ENCODE measurements at places on chromosomes 5 and 9. TPM values are rescaled to one million over a fixed set of nuclear protein-coding genes. Genes with fewer than 3 reads are reported as not detected.
A peak's percentile ranks its signal among the peaks of the same experiment; 100 is the strongest.

Gene SLIT3
- 1.7 TPM for total RNA-seq

- peak; percentile 5 for DNase-seq
Observed at GRCh38 chr9:107615321-107615720, 125.8 kb upstream of the KLF4 start.

Gene INSYN2B
- not detected for total RNA-seq

DNA sequence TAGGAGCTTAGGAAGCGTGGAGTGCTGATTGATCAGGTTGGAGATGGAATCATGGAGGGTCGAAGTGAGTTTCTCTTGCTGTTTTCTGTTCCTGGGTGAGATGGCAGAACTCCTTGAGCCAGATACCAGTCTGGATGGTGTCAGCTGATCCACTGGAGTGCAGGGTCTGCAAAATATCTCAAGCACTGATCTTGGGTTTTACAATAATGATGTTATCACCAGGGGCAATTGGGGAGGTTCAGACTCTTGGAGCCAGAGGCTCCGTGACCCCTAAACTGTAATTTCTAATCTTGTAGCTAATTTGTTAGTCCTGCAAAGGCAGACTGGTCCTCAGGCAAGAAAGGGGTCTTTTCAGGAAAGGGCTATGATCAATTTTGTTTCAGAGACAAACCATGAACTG lies 80.0 kb upstream of the NIPAL4 start:
- DNase-seq: no peak

GRCh38 chr5:32100230-32100629 lies 73.9 kb downstream of the GOLPH3 start:
- DNase-seq: no peak

Gene TMEM215
- not detected for total RNA-seq

DNA sequence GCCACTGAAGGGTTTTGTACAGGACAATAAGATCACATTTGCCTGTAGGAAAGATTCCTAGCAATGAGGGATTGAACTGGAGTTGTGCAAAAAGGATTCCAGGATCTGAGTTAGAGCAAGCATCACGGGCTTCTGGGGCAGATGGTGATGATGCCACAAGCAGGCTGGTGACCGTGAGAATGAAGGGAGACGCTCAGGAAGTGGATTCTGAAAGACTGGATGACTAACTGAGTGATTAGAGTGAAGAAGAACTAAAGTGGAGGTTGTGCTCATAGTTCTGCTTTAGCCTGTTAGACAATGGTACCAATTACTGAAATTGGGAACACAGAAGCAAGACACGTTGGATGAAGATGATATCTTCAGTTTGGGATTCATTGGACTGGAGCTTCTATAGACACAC lies 168.2 kb downstream of the CD180 start:
- DNase-seq: no peak

Gene AJM1
- 1.1 TPM for total RNA-seq

GRCh38 chr5:35920890-35921289 lies 17.5 kb downstream of the CAPSL start:
- DNase-seq: no peak

Gene NREP
- 2.3 TPM for total RNA-seq

Gene S1PR3
- 0.79 TPM for total RNA-seq

GRCh38 chr9:133693703-133694529 lies 44.2 kb downstream of the SARDH start:
- DNase-seq: no peak

- DNase-seq: no peak
Observed at GRCh38 chr9:100472268-100472667, 681 bp upstream of the TMEFF1 start.

Gene ORM2
- not detected for total RNA-seq

Gene ANKHD1
- total RNA-seq: 85.8 TPM

Gene NUDCD2
- total RNA-seq: 7.3 TPM

Gene ZNF300
- total RNA-seq: 4.7 TPM

Gene TTC1
- 42.4 TPM for total RNA-seq

GRCh38 chr9:134440636-134441226 lies 114.5 kb downstream of the RXRA start:
- DNase-seq: no peak

Gene MIER3
- 32.9 TPM for total RNA-seq

GRCh38 chr9:97292200-97292599 lies 15.3 kb upstream of the CCDC180 start:
- no peak for DNase-seq

GRCh38 chr9:78074385-78075291 lies 43.0 kb upstream of the GNAQ start:
- peak; percentile 22 for DNase-seq

GRCh38 chr5:159331093-159331973 lies 1.0 kb upstream of the IL12B start:
- DNase-seq: peak; percentile 31

DNA sequence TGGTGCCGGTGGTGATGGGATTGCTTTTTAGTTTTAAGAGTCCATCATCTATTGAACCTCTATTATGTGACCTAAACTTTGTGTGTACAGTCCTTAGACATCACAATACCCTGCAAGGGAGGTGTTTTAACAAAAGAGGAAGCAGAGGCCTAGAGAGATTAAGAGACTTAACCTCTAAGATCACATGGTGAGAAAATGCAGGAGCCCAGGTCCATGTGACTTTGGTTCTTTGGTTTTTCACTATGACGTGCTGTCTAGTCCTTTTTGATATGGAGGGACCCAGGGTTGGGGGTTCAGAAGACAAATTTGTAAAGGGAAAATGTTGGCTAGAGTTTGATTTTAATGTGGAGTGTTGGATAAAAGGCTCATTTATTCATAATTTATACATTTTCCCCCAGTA lies 34.1 kb upstream of the TRMT10B start:
- DNase-seq: no peak
